Stimulated activated CD4-positive, alpha-beta T cell treated with anti-CD3 and anti-CD28 coated beads, TNF-alpha, amount 100 ng/mL, for 4 hours (primary cell): ENCODE measurements at places on chromosomes 7 and 10.

DNA sequence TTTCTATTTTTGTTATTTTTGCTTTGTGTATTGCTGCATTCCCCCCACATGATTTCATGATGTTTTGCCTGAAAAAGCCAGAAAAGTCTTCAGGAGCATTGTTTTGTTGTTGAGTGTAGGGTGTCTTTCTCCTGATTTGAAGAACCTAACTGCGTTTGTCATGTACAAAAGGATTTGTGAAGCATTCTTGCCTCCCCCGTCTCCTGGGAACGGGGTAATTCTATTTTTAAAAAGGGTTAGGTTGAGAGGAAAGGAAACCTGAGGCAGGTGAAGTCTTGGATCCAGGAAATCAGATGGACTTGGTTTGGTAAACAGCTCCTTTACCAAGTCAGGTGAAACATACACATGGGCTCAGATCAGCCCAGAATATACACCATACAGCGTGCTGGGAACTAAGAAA lies 26.0 kb upstream of the BTBD16 start:
- no peak for DNase-seq

- DNase-seq: no peak
Observed at GRCh38 chr7:3380034-3380433, 79.0 kb downstream of the SDK1 start.

- no peak for DNase-seq
Observed at GRCh38 chr7:85840554-85840953, 653.7 kb upstream of the SEMA3D start.

GRCh38 chr10:96856317-96856716 lies 24.2 kb downstream of the LCOR start:
- DNase-seq: no peak

- DNase-seq: no peak
Observed at GRCh38 chr7:158111049-158111751, 476.4 kb downstream of the PTPRN2 start.

GRCh38 chr7:157633465-157634185 lies 296.8 kb downstream of the DNAJB6 start:
- DNase-seq: no peak

DNA sequence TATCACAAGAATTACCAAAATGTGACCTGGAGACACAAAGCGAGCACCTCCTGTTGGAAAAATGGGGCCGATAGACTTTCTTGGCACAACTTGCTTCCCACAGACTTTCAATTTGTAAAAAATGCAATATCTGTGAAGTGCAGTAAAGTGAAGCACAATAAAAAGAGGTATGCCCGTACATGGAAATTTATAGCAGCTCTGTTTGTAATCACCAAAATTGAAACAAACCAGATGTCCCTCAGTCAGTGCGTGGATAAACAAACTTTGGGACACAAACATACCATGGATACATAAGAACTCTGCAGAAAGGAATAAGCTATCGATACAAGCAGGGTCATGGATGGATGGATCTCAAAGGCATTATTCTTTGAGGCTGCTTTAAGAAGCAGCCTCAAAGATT lies 33.6 kb downstream of the ARID5B start:
- no peak for DNase-seq

DNA sequence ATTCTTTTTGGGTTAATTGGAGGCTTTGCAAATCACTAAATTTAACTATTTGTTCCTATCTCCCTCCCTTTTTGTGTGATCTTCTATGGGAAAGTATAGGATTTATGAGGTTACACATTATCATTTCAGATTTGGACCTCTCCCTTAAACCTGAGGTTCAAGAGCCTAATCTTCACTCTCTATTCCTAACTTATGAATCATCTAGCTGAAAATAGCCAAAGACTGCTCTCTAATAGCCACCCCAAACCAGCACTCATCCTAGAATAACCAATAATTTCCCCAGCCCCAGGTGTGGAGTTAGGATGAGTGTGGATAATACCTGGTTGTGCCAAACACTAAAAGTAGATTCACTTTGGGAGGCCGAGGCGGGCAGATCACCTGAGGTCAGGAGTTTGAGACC lies 499.2 kb downstream of the GFRA1 start:
- no peak for DNase-seq

- DNase-seq: no peak
Observed at GRCh38 chr7:137960020-137960419, 41.9 kb downstream of the CREB3L2 start.

GRCh38 chr7:139580435-139580834 lies 57.0 kb downstream of the CLEC2L start:
- DNase-seq: no peak

DNA sequence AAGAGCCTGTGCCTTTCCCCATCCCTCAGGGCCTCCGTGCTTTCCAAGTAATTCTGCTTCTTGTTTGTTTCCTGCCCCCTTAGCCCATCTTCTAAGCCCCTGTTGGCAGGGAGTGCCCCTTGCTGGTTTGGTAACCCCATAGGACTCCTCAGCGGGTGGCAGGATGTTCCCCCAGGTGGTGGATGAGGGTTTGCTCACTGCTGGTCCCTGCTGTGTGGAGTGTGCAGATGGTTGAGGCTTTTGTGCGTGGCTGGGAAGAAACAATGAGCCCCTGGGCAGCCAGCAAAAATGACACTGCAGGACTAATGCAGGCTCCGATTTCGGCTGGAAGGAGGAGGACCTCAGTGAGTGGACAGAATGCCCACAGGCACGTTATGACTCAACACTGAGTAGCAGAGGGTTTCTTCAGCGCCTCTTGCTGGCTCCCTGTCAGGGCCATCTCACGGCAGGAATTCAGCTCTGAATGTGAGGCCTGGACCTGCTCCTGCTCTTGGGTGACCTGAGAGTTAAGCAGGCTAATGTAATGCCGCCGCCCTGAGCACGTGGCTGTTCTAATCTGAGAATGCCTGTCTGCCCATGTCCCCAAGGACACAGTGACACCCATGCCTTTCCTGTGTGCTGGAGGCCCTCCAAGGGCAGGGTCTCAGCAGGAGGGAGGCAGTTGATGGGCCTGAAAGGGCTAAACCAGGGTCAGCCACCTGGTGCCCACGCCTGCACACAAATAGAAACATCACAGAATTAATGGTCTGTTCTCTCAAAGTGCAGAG lies 16.6 kb downstream of the BAG3 start:
- DNase-seq: no peak

- DNase-seq: no peak
Observed at GRCh38 chr10:6014241-6014761, 37.0 kb upstream of the IL15RA start.

DNA sequence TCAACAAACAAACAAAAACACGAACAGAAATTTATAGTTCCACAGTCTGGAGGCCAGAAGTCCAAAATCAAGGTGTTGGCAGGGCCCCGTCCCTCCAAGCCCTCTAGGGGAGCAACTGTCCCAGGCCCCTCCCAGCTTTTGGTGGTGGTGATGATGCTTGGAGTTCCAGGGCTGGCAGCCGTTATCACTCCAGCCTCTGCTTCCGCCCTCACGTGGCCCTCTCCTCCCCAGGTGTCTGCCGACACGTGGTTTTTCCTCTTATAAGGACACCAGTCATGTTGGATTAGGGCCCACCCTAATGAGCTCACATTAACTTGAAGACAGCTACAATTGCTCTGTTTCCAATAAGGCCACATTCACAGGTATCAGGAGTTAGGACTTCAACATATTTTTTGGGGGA lies 49.7 kb downstream of the MICALL2 start:
- DNase-seq: no peak

- DNase-seq: no peak
Observed at GRCh38 chr7:77479536-77480088, 57.5 kb upstream of the PTPN12 start.

GRCh38 chr10:106410331-106410730 lies 754.2 kb downstream of the SORCS1 start:
- DNase-seq: no peak

- no peak for DNase-seq
Observed at GRCh38 chr10:1120306-1120705, 64.1 kb downstream of the WDR37 start.

GRCh38 chr10:43195557-43195956 lies 57.3 kb downstream of the CSGALNACT2 start:
- no peak for DNase-seq
